Psoas muscle (tissue), 8 donors: ENCODE measurements at places on chromosomes 2 and 18. TPM values are rescaled to one million over a fixed set of nuclear protein-coding genes. Genes with fewer than 3 reads are reported as not detected.

The ENOSF1 gene
- 5.1 TPM for polyA plus RNA-seq

The LHCGR gene
- 0.01 TPM for polyA plus RNA-seq

The ANO7 gene
- 0.34 TPM for polyA plus RNA-seq

The HOXD4 gene
- polyA plus RNA-seq, result 1.4 TPM

The COL4A4 gene
- polyA plus RNA-seq, result 2.3 TPM

The CD28 gene
- polyA plus RNA-seq, result 0.03 TPM

The CNGA3 gene
- not detected for polyA plus RNA-seq

The CHAC2 gene
- polyA plus RNA-seq, result 13.9 TPM

The ECEL1 gene
- polyA plus RNA-seq, result 1.8 TPM

The RTN4 gene
- polyA plus RNA-seq, result 542 TPM

The LIMS2 gene
- polyA plus RNA-seq, result 16.4 TPM

The NPPC gene
- polyA plus RNA-seq, result 26.9 TPM

DNA sequence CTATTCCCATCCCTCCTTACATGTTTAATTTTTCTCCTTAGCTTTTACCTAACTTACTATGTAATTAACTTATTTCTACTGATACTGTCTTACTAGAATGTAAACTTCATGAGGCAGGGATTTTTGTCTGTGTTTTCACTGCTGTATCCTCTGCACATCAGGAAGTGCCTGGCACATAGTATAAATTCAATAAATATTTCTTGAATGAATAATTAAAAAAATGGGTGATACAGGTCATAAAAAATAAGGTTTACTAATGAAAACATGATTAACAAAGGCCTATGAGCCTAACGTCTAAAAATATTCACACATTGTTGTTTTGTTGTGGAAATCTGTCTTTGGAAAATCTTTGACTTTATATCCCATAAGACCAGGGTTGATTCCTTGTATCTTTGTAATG lies 4.5 kb downstream of the RBKS start:
- no peak overlapping the region for H3K4me3 ChIP-seq
- no peaks in the 10 kb centered on the region for H3K27me3 ChIP-seq
- H3K36me3 ChIP-seq, result no peaks in the 10 kb centered on the region
- H3K4me1 ChIP-seq, result peaks cover 17% of the 10 kb centered on the region
- DNase-seq, result no peak
- no peak overlapping the region for H3K27ac ChIP-seq

- no peaks in the 10 kb centered on the region for H3K27me3 ChIP-seq
- peaks cover 13% of the 10 kb centered on the region for H3K4me1 ChIP-seq
- no peaks in the 10 kb centered on the region for H3K36me3 ChIP-seq
- no peak overlapping the region for H3K4me3 ChIP-seq
- no peak for DNase-seq
These were observed 77.1 kb upstream of the SEC11C start for GRCh38 chr18:59062643-59063006.

- no peaks in the 10 kb centered on the region for H3K27me3 ChIP-seq
- DNase-seq, result no peak
- no peaks in the 10 kb centered on the region for H3K4me1 ChIP-seq
- no peak overlapping the region for H3K4me3 ChIP-seq
- no peaks in the 10 kb centered on the region for H3K36me3 ChIP-seq
These were observed 204.2 kb upstream of the CDH20 start for GRCh38 chr18:61129001-61129400.

GRCh38 chr2:232365621-232366321 lies 12.8 kb upstream of the ALPP start:
- no peaks in the 10 kb centered on the region for H3K36me3 ChIP-seq
- no peak overlapping the region for H3K4me3 ChIP-seq
- DNase-seq, result no peak
- H3K27me3 ChIP-seq, result no peaks in the 10 kb centered on the region
- H3K4me1 ChIP-seq, result no peaks in the 10 kb centered on the region

- H3K36me3 ChIP-seq, result no peaks in the 10 kb centered on the region
- H3K27ac ChIP-seq, result no peak overlapping the region
- H3K4me3 ChIP-seq, result no peak overlapping the region
- H3K27me3 ChIP-seq, result peaks cover 3% of the 10 kb centered on the region
- no peaks in the 10 kb centered on the region for H3K4me1 ChIP-seq
These were observed 1.8 kb upstream of the CXCR2 start for GRCh38 chr2:218123986-218124385.

- no peak overlapping the region for H3K27ac ChIP-seq
- no peaks in the 10 kb centered on the region for H3K36me3 ChIP-seq
- no peak overlapping the region for H3K4me3 ChIP-seq
- no peaks in the 10 kb centered on the region for H3K4me1 ChIP-seq
- DNase-seq, result no peak
- no peaks in the 10 kb centered on the region for H3K27me3 ChIP-seq
These were observed 131.8 kb upstream of the HS6ST1 start for GRCh38 chr2:128450211-128451024.

- H3K36me3 ChIP-seq, result no peaks in the 10 kb centered on the region
- H3K27me3 ChIP-seq, result no peaks in the 10 kb centered on the region
- H3K4me3 ChIP-seq, result no peak overlapping the region
- H3K4me1 ChIP-seq, result peaks cover 32% of the 10 kb centered on the region
- peak; percentile 51 for DNase-seq
- peak overlapping the region; percentile 70 for H3K27ac ChIP-seq
These were observed 9.3 kb upstream of the RNU4ATAC start for GRCh38 chr2:121521359-121521758.

DNA sequence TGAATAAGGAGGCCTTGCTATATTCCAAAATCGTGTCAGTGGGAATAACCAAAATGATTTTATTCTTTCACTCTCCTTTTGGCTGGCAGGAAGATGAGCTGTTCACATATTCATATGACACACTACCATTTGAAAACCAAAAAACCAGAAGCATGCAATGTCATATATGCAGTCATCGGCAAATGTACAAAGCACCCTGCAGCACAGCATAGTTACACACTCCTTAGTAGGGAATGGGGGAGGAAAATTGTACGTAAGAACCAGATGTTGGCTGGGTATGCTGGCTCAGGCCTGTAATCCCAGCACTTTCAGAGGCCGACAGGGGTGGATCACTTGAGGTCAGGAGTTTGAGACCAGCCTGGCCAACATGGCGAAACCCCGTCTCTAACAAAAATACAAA lies 176.6 kb downstream of the GFPT1 start:
- no peaks in the 10 kb centered on the region for H3K27me3 ChIP-seq
- H3K4me1 ChIP-seq, result peaks cover 3% of the 10 kb centered on the region
- H3K4me3 ChIP-seq, result no peak overlapping the region
- H3K27ac ChIP-seq, result no peak overlapping the region
- no peak for DNase-seq

GRCh38 chr2:60707750-60708371 lies 48.2 kb upstream of the PAPOLG start:
- H3K27me3 ChIP-seq, result no peaks in the 10 kb centered on the region
- no peak overlapping the region for H3K27ac ChIP-seq
- H3K36me3 ChIP-seq, result no peaks in the 10 kb centered on the region
- DNase-seq, result no peak
- H3K4me3 ChIP-seq, result no peak overlapping the region

DNA sequence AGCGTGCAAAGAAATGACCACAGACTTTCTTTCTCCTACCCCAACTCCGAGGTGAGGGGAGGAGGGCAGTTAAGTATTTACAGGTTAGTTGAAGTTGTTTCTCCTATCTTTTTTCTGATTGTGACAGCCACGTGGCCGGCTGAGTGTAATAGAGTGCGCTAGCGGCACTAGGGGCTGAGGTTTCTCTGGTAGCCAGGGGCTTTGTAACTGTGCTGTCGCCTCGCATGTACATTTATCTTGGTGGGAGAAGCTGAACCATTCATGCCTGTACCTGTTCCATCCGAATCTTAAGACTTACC lies 214.1 kb upstream of the STON1 start:
- no peaks in the 10 kb centered on the region for H3K27me3 ChIP-seq
- peaks cover 41% of the 10 kb centered on the region for H3K4me1 ChIP-seq
- no peak for DNase-seq
- peak overlapping the region; percentile 100 for H3K27ac ChIP-seq

DNA sequence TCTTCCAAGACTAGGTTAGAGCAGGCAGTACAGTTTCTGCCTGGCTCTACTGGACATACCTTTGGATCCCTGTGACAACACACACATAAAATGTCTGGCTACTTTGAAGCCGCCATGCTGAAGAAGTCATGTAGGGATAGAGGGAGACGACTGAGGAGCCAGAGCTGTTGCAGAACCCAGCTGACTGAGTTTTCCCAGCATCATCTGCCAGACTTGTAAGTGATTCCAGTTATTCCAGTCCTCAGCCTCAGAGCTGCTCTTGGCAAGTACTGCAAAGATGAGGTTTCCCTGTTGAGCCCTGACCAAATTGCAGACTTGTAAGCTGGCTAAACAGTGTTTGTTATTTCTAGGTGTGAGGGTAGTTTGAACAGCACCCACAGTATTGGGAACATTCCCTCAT lies 31.5 kb upstream of the TSPYL6 start:
- H3K36me3 ChIP-seq, result no peaks in the 10 kb centered on the region
- no peak overlapping the region for H3K27ac ChIP-seq
- no peak overlapping the region for H3K4me3 ChIP-seq
- no peaks in the 10 kb centered on the region for H3K27me3 ChIP-seq
- H3K4me1 ChIP-seq, result peaks cover 4% of the 10 kb centered on the region

DNA sequence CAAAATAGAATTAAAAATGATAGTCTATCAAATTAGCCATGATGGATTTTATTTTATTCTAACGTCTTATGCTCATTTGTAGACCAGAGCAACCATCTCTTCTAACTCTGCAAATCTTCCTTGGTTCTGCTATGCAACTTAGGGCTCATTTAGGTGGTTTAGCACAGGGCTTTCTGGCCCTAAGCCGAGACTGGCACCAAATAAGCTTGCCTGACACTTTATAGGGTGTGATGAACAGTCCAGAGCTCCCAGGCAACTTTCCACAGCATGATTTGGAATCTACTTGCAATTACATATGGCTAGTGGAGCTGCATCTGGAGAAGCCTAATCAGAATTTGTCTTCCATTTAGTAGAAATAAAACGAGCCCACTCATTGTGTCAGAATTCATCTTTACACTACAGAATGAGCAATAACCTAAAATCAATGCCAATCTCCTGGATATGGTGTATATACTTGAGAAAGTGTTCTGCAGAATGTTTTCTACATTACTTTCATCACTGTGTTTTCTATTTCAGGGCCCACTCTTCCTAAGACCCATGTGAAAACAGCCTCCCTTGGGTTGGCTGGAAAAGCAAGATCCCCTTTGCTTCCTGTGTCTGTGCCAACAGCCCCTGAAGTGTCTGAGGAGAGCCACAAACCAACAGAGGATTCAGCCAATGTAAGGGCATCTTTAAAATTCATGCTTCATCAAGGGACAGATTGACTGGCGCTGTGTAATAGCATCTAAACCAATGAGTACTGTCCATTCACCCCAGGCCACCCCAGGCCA lies 698.2 kb downstream of the MBD2 start:
- H3K4me3 ChIP-seq, result no peak overlapping the region
- H3K27me3 ChIP-seq, result no peaks in the 10 kb centered on the region

- H3K27ac ChIP-seq, result no peak overlapping the region
- no peak overlapping the region for H3K4me3 ChIP-seq
- H3K4me1 ChIP-seq, result peaks cover 3% of the 10 kb centered on the region
These were observed 79.8 kb downstream of the LONRF2 start for GRCh38 chr2:100242476-100242875.

- H3K4me1 ChIP-seq, result no peaks in the 10 kb centered on the region
- H3K36me3 ChIP-seq, result no peaks in the 10 kb centered on the region
These were observed 45.2 kb upstream of the MAPRE3 start for GRCh38 chr2:26925100-26925791.

- H3K27me3 ChIP-seq, result no peaks in the 10 kb centered on the region
- DNase-seq, result no peak
- no peak overlapping the region for H3K4me3 ChIP-seq
- H3K4me1 ChIP-seq, result no peaks in the 10 kb centered on the region
- peaks cover 9% of the 10 kb centered on the region for H3K36me3 ChIP-seq
- no peak overlapping the region for H3K27ac ChIP-seq
These were observed 30.3 kb downstream of the PROC start for GRCh38 chr2:127448526-127448925.

- H3K4me1 ChIP-seq, result peaks cover 52% of the 10 kb centered on the region
- DNase-seq, result no peak
- H3K4me3 ChIP-seq, result no peak overlapping the region
- H3K27me3 ChIP-seq, result no peaks in the 10 kb centered on the region
- no peaks in the 10 kb centered on the region for H3K36me3 ChIP-seq
These were observed 22.6 kb downstream of the ROCK2 start for GRCh38 chr2:11321847-11322246.

GRCh38 chr2:144924827-144925226 lies 404.9 kb upstream of the ZEB2 start:
- no peaks in the 10 kb centered on the region for H3K27me3 ChIP-seq
- no peak for DNase-seq
- no peak overlapping the region for H3K4me3 ChIP-seq

GRCh38 chr18:9494778-9495331 lies 19.5 kb downstream of the RALBP1 start:
- H3K27ac ChIP-seq, result no peak overlapping the region
- no peak for DNase-seq
- no peaks in the 10 kb centered on the region for H3K36me3 ChIP-seq
- no peaks in the 10 kb centered on the region for H3K4me1 ChIP-seq

GRCh38 chr2:158745067-158745865 lies 49.9 kb upstream of the DAPL1 start:
- H3K4me1 ChIP-seq, result no peaks in the 10 kb centered on the region
- no peak for DNase-seq
- H3K27ac ChIP-seq, result no peak overlapping the region
- no peaks in the 10 kb centered on the region for H3K36me3 ChIP-seq
